ENCODE measurements at places on chromosomes 16 and 17.

GRCh38 chr16:85445064-85445778, 167.9 kb upstream of the GSE1 start:
- no peaks in the 10 kb centered on the region for H3K4me1 ChIP-seq
- no peak overlapping the region for H3K27ac ChIP-seq
- no peak overlapping the region for H3K4me3 ChIP-seq
- no peaks in the 10 kb centered on the region for H3K27me3 ChIP-seq

- no peak overlapping the region for H3K4me3 ChIP-seq
- H3K27ac ChIP-seq: no peak overlapping the region
- no peaks in the 10 kb centered on the region for H3K27me3 ChIP-seq
- no peaks in the 10 kb centered on the region for H3K36me3 ChIP-seq
- H3K4me1 ChIP-seq: peaks cover 10% of the 10 kb centered on the region
- no peak for DNase-seq
Observed at GRCh38 chr16:55543472-55543871, 23.0 kb upstream of the CAPNS2 start.

DNA sequence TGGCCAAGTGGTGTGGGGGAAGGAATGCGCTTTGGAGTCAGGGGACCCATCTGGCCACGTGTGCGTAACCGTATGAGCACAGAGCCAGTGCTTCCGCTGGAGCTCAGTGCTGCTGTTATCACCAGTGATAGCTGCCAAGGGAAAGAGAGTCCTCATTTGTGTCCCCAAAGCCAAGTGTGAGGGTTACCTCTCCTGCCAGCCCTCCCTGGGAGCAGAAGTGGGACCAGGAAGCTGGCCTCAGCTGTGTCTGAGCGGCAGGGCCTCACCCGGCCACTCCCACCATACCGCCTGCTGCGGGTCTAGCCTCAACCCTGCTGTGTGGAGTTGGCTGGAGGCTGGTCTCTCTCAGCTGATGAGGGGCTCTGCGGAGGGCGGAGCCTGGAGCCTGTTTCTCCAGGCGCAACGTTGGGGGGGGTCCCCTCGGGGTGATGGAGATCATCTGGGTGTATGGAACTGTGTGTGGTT, 44.5 kb downstream of the MEAK7 start:
- peaks cover 8% of the 10 kb centered on the region for H3K36me3 ChIP-seq
- no peaks in the 10 kb centered on the region for H3K27me3 ChIP-seq
- no peak overlapping the region for H3K27ac ChIP-seq
- no peak overlapping the region for H3K4me3 ChIP-seq
- DNase-seq: no peak

DNA sequence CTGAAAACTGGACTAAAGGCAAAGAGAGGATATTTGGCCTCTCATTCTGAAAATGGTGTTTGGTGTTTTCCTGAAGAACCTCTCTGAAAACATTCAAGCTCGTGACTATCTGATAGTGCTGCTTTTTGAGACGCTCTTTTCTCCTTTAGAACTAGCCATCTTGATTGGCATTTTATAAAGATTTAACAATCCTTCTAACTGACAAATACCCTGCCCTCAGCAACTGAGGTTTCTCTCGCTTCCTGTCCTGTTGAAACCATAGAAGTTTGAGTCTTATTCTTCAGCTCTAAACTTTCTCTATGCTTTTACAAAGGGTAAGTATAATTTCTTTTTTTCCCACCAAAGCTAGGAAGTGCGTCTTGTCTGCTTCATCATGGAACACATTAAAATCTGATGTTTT, 13.3 kb downstream of the CNEP1R1 start:
- no peak overlapping the region for H3K4me3 ChIP-seq
- DNase-seq: no peak
- H3K4me1 ChIP-seq: no peaks in the 10 kb centered on the region
- H3K27ac ChIP-seq: no peak overlapping the region

DNA sequence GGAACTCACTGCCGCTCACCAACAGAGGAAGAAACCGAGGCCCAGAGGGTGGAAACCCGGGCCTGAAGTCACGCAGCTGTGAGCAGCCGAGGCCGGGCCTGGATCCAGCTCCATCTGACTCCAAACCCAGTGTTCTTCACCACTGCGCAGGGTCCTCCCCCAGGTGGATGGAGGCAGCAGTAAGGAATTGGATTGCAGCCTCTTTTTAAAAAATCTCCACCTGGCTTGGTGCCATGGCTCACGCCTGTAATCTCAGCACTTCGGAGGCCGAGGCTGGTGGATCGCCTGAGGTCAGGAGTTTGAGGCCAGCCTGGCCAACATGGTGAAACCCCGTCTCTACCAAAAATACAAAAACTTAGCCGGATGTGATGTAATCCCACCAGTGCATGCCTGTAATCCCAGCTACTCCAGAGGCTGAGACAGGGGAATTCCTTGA, 177.2 kb downstream of the FOXL1 start:
- no peaks in the 10 kb centered on the region for H3K36me3 ChIP-seq
- H3K4me3 ChIP-seq: no peak overlapping the region
- DNase-seq: no peak
- no peaks in the 10 kb centered on the region for H3K27me3 ChIP-seq
- H3K4me1 ChIP-seq: no peaks in the 10 kb centered on the region

DNA sequence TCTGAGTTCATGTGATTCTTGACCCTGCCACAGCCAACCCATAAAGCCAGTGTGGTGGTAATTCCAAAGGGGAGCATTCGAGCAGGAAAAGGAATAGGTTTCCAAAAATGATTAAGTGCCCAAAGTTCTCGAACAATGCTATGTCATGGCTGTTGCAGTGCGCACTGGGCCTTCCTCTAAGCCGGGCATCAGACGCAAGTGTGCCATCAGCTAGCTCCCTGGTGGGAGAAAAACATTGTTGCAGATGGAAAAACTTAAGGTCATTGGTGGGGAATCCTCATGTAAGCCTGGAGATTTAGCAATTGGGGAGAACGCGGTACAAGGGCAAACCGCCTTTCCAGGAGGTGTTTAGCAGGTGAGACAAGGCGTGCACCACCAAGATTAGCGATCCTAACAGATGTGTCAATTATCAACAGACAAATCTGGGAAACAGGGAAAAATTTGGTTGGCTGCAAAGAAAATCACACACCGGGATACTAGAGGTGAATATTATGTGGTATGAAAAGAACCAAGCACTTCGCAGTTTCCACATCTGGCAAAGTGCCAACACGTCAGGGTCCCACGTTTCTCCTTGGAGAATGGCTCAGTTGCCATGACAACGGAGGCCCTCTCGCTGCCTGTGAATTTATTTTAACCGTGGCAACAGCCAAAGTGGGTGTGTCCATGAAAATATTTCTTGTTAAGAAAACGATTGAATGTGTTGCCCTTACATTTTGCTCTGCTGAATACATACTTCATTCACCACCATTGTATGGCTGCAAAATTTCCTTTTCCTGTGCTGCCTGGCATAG, 118.5 kb upstream of the CACNG5 start:
- H3K4me1 ChIP-seq: peaks cover 19% of the 10 kb centered on the region
- no peak overlapping the region for H3K4me3 ChIP-seq
- DNase-seq: no peak
- H3K27me3 ChIP-seq: no peaks in the 10 kb centered on the region

GRCh38 chr17:71762526-71762925, 358.3 kb upstream of the SOX9 start:
- H3K4me3 ChIP-seq: no peak overlapping the region
- no peak overlapping the region for H3K27ac ChIP-seq
- H3K4me1 ChIP-seq: no peaks in the 10 kb centered on the region
- no peaks in the 10 kb centered on the region for H3K36me3 ChIP-seq

DNA sequence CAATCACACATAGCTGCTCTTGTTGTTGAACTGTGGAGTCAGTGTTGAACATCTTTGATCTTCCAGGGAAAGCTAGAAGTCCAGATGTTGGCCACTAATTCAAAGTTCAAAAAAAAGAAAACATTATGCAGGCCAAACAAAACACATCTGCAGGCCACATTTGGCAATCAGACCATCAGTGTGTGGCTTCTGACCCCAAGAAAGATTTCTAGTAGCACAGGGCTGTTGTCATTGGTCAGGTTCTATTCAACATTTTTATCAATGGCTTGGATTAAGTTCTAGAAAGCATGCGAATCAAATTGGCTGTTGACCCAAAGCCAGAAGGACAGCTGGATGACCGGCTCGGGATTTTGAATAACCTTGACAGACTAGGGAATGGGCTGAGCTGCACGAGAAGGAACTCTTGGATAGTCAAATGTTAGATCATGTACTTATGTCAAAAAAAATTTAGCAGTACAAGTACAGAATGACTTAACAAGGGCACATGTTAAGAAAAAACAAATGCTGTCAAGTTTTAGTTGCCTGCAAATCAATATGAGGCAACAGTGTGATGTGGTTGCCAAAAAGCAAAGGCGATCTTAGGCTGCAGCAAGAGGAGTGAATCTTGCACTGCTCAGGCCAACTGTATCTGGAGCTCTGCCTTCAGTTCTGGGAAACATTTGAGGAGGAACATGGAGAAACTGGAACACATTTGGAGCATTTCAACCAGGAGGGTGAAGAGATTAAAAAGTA, 187.6 kb downstream of the RGS9 start:
- no peak for DNase-seq
- no peaks in the 10 kb centered on the region for H3K36me3 ChIP-seq
- no peaks in the 10 kb centered on the region for H3K27me3 ChIP-seq

DNA sequence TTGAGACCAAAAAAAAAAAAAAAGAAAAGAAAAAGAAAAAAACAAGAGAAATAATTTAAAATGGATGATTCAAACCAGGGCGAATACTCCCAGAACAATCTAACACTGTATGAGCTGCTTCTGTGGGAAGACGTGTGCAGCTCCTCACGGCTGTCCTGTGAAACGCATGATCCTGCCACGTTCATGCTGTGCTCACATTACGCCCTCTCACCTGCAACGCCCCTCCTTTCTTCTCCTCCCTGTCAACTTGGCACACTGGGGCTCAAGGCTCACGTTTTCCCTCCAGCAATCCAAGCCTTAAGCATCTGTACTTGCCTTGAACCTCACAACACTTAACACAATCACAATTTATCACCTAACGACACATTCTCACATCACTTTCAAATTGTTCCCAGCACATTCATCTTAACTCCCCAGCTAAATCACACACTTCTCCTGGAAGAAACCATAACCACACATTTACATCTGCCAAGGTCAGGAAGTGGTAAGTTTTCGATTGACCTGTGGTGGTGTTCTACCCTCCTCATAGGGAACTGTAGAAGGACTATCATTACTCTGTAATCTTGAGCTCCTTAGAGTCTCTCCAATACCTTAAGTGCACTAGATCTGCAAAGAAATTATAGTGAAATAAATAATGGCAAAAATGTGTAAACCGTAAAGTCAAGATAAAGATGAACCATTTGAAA, 29.1 kb downstream of the MBTPS1 start:
- H3K4me1 ChIP-seq: no peaks in the 10 kb centered on the region
- no peak overlapping the region for H3K27ac ChIP-seq
- H3K36me3 ChIP-seq: peaks cover 11% of the 10 kb centered on the region
- no peak for DNase-seq

Data from esophagus squamous epithelium (tissue), 5 donors.